ENCODE measurements at places on chromosomes 12 and 14. TPM values are rescaled to one million over a fixed set of nuclear protein-coding genes. Genes with fewer than 3 reads are reported as not detected.

Gene WIF1
- not detected for total RNA-seq

Gene RNASE7
- total RNA-seq = not detected

Gene CCDC85C
- total RNA-seq = 21.4 TPM

Gene CCDC197
- not detected for total RNA-seq

Gene SMCO3
- 0.76 TPM for total RNA-seq

Gene MGAT4C
- total RNA-seq = 0.16 TPM

Gene SERPINA6
- 1.7 TPM for total RNA-seq
